CD4-positive, alpha-beta memory T cell (primary cell): ENCODE measurements at places on chromosomes 6 and 20.
A peak's percentile ranks its signal among the peaks of the same experiment; 100 is the strongest.

GRCh38 chr6:170280689-170281045 is 10.2 kb downstream of the DLL1 start:
- DNase-seq, result no peak

- DNase-seq, result no peak
Observed at GRCh38 chr6:34529665-34530327, 26.3 kb downstream of the SPDEF start.

DNA sequence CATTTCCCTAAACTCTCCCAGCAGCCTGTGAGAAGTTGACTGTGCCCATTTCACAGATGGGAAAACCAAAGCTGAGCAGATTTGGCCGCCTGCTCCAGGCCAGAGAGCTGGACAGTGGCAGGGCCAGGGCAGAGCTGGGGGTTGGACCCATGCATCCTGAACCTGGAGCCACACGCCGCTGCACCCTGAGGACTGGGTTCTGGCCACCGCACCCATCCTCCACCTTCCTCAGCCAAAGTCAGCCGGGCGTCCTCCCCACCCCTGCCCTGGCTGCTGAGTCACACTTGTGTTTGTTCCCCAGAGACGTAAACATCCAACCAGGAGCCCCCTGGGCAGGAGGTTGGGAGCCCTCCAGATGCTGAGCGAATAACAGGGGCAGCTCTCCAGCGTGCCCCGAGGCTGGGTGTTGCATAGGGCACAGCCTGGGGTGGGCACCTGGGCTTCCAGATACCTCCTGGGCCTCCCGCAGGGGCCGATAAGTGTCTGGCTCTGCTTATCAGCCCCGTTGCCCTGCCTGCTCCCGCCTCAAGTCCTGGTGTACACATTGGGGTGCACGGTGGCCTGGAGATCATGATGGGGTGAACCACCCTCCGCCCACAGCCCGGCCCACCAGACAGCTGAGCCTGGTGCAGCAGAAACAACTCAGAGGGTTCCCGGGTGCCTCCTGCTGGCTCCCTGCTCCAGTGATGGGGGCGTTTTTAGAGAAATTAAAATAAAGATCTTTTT is 23.8 kb downstream of the RBM38 start:
- DNase-seq, result no peak

DNA sequence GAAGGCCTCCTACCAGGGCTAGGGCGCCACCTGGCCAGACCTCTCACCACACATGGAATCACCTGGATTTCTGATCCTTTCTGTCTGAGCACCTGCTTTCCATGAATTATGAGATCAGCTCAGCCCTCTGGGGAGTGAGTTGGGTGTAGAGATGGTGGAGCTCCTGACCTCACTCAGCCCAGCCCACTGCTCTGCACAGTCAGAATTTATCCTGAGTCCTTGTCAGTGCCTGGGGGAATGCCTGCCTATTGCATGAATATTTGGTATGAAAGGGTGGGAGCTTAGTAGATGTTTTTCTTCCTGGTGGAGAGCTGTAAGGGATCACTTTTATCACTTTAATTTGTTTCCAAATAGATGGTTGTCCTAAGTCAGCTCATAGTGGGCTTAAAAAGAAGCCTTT is 47.5 kb downstream of the DTD1 start:
- DNase-seq, result no peak

DNA sequence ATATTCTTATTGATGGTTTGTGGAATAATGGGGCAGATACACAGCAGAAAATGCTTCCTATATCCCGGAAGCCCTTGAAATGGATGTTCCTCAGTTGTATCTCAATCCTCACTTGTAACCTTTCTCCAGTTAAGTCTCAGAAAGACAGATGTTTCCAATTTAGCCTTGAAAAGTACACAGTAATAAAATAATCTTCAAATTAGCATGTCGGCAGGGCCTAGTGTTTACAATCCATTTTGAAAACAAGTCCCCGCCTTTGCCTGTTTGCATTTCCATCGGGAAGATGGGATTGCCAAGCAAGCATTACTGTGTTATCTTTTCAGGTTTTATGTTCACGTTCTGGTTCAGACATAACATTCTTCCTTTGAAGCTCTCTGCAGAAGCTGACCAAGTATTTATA is 41.5 kb downstream of the SNRNP48 start:
- DNase-seq, result no peak

DNA sequence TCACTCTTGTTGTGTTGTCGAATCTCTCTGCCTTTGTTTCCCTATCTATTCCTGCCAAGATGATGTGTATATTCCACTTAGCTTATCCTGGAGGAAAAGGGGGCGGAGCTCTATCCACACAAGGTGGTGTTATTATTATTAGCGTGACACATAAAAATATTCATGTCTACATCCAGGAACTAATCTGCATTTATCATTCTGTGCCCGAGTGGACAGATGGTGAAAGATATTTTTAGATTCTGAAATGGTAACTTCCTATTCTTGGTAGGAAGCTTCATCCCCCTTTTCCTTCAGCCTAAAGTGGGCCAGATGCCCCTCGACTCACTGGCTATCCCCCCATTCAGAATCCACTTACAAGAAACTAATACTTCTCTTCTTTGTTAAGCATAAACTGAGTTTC is 2.0 kb downstream of the XKR7 start:
- no peak for DNase-seq

DNA sequence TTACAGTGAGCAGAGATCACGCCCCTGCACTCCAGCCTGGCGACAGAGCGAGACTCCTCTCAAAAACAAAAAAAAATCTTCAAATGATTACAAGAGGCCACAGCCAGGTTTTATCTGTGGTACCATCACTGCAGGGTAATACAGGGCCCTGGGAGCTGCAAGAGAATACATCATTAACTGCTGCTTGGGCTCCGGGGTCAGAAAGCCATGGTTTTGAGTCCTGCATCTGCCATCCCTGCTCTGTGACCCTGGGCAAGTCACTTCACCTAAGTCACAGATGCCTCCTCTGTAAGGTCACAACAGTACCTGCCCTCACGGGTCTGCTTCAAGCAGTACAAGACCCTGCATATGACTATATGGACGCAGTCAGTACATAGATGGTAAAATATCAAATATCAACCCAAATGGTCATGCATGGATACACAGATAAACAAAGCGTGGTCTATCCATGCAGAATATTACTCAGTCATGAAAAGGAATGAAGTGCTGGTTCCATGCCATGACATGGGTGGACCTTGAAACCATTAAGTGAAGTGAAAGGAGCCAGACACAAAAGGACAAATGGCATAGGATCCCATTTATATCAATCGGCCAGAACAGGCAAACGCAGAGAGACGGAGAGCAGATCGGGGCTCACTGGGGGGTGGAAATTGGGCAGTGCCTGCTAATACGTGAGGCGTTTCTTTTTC is 83.6 kb downstream of the NFATC2 start:
- DNase-seq, result no peak

GRCh38 chr6:88266126-88266525 is 100.0 kb upstream of the CNR1 start:
- DNase-seq, result no peak

- peak; percentile 50 for DNase-seq
Observed at GRCh38 chr6:41707565-41708200, 27.7 kb downstream of the TFEB start.

DNA sequence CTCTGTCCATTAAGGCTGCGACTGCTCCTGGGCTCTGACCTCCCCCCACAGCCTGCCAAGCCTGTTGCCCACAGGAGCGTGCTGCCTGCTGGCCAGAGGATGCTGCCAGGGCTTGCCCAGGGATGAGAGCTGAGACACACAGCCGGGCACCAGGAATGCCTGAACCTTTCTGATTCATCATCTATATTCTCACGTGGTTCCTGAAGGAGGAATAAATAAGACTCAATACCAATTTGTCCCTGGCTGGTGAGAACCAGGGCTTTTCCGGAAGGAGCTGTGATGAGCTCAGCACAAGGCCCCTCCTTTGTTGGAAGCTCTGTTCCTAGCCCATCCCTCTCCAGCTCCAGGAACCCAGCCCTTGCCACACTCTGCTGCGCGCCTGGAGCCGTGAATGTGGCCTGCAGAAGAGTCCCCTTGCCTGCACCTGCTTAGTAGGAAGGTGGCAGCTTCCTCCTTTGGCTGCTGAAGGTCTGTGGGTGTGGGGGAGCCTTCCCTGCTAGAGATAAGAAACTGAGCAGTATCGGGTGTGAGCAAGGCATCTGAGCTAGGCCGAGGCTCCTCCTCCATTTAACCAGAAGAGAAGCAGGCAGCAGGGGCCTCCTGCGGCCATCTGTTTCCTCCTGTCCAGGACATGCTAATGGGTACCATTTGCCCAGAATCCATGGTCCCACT is 37.9 kb downstream of the SYNDIG1 start:
- no peak for DNase-seq
